GM04504 (cell line): ENCODE measurements at places on chromosomes 12 and 14.

DNA sequence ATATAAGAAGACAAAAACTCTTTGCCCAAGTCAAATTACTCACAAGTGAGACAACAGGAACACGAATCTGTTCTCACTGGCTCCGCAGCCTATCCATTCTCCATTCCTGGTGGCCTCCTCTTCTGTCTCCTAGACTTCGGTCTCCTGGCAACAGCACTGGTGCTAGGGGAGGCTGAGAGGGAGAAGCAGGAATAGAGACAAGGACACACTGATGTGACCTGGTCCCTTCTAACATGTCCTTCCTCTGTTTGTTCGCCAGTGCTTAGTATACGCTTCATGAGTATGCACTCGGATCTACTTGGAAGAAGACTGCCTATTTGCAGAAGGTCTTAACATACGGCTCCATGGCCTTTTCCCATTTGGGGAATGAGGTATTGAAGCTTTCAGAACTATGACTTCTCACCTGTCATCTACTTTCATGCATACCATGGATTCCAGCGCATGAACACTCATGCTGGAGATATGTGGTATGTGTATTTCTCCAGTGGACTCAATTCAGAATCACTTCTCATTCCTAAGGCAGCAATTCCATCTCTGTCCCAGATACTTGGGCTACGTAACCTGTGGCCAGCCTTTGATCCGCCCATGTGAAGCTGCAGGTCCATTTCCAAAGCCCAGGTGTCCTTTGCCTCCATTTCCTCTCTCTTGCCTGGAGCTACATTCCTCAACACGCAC lies 33.9 kb downstream of the BHLHE41 start:
- DNase-seq: no peak

DNA sequence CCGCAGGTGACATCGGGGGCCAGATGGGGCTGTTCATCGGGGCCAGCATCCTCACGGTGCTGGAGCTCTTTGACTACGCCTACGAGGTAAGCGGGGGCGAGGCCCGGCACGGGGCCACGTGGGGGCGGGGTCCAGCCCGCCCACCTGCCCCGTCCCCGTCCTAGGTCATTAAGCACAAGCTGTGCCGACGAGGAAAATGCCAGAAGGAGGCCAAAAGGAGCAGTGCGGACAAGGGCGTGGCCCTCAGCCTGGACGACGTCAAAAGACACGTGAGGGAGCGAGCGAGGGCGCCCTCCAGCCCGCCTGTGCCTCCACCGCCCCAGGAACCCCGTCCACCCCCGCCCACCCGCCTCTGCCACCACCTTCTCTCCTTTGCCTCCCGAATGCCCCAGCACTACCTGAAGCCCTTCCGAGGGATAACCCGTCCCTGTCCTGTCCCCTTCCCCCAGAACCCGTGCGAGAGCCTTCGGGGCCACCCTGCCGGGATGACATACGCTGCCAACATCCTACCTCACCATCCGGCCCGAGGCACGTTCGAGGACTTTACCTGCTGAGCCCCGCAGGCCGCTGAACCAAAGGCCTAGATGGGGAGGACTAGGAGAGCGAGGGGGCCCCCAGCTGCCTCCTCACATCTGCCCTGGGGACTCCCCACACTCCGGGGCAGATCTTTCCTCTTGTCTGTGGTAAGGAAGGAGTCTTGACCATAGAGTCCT lies 3.9 kb upstream of the SMARCD1 start:
- DNase-seq: no peak

GRCh38 chr12:51683763-51684357 lies 92.8 kb downstream of the SCN8A start:
- DNase-seq: no peak

DNA sequence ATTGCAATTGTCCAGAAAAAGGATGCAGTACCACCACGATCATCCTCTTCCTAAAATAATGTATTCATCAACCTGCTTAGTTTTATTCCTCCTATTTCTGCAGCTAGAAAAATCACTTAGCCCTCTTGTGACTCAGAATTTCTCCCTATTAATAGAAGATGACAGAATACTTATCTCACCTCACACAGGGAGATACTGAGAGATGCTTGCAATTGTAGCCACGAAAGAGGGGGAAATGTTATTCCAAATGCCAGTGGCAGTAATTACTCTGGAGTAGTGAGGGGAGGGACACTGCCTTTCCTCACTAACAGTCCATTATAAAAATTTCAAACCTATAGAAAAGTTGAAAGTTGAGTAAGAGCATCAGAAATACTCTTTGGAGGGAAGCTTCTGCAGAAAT lies 11.8 kb upstream of the DUSP6 start:
- DNase-seq: no peak

GRCh38 chr14:84969501-84969900 lies 560.4 kb upstream of the FLRT2 start:
- no peak for DNase-seq
